Foreskin keratinocyte (primary cell): ENCODE measurements at places on chromosomes 16 and 17. TPM values are rescaled to one million over a fixed set of nuclear protein-coding genes. Genes with fewer than 3 reads are reported as not detected.

The RASL10B gene
- total RNA-seq = 0.17 and 0.21 TPM in 2 replicates

The NKIRAS2 gene
- total RNA-seq = 17.1 TPM in 2 replicates

The HAPSTR1 gene
- total RNA-seq = 61.3 and 68.2 TPM in 2 replicates

The KRTAP9-3 gene
- not detected in 2 replicates for total RNA-seq

The DCTN5 gene
- total RNA-seq = 59.0 and 62.8 TPM in 2 replicates

The ITGAL gene
- total RNA-seq = 0.07 TPM in 1 of 2 replicates, not detected in the other

The CHST6 gene
- total RNA-seq = 1.4 and 1.5 TPM in 2 replicates

The GPRC5B gene
- total RNA-seq = 0.14 and 0.48 TPM in 2 replicates

The FOXO3B gene
- total RNA-seq = 1.9 and 3.3 TPM in 2 replicates

The SLC5A2 gene
- 0.04 TPM in 1 of 2 replicates, not detected in the other for total RNA-seq

The TEPSIN gene
- total RNA-seq = 14.4 and 16.7 TPM in 2 replicates

The SMYD4 gene
- total RNA-seq = 9.6 TPM in 2 replicates

The CCDC78 gene
- total RNA-seq = 2.7 and 2.9 TPM in 2 replicates

The SPNS2 gene
- total RNA-seq = 0.31 and 0.35 TPM in 2 replicates

The CCDC92B gene
- 0.07 TPM in 1 of 2 replicates, not detected in the other for total RNA-seq

The NOXO1 gene
- 0.99 and 1.9 TPM in 2 replicates for total RNA-seq

The MT4 gene
- total RNA-seq = not detected in 2 replicates

The KSR1 gene
- total RNA-seq = 1.3 and 2.2 TPM in 2 replicates

The CNTD1 gene
- not detected in 2 replicates for total RNA-seq

The ENPP7 gene
- total RNA-seq = not detected in 2 replicates

The OR1F1 gene
- 0.25 and 0.44 TPM in 2 replicates for total RNA-seq

The RGS11 gene
- total RNA-seq = not detected in 2 replicates

The NUP88 gene
- total RNA-seq = 103 and 147 TPM in 2 replicates

The KRTAP3-1 gene
- not detected in 2 replicates for total RNA-seq

The MCRIP1 gene
- 59.3 and 63.6 TPM in 2 replicates for total RNA-seq

The LITAFD gene
- not detected in 2 replicates for total RNA-seq

The RMI2 gene
- total RNA-seq = 20.9 and 23.1 TPM in 2 replicates

The DBNDD1 gene
- 1.8 and 11.8 TPM in 2 replicates for total RNA-seq

The CCL2 gene
- 0.27 and 0.63 TPM in 2 replicates for total RNA-seq

The GPR179 gene
- not detected in 2 replicates for total RNA-seq

The FBXO47 gene
- total RNA-seq = not detected in 2 replicates

The EMP2 gene
- 30.8 and 31.7 TPM in 2 replicates for total RNA-seq

The SDR42E2 gene
- not detected in 2 replicates for total RNA-seq

The GSG1L2 gene
- not detected in 2 replicates for total RNA-seq

The MRPS7 gene
- 105 and 110 TPM in 2 replicates for total RNA-seq

The KRTAP9-4 gene
- total RNA-seq = not detected in 2 replicates

The CPNE7 gene
- 5.5 and 8.4 TPM in 2 replicates for total RNA-seq

The TMEM170A gene
- 14.5 and 18.0 TPM in 2 replicates for total RNA-seq

The INTS2 gene
- 11.3 and 12.3 TPM in 2 replicates for total RNA-seq

The CCL16 gene
- total RNA-seq = not detected in 2 replicates

The TBCD gene
- total RNA-seq = 76.4 and 91.7 TPM in 2 replicates

The ANKRD40CL gene
- total RNA-seq = not detected in 2 replicates

The GRB7 gene
- 15.6 and 16.2 TPM in 2 replicates for total RNA-seq

The ZNF287 gene
- total RNA-seq = 6.1 and 7.0 TPM in 2 replicates

The RCVRN gene
- not detected in 2 replicates for total RNA-seq

The TEX19 gene
- 0.07 TPM in 1 of 2 replicates, not detected in the other for total RNA-seq

The CD19 gene
- total RNA-seq = not detected in 2 replicates
